ENCODE measurements at places on chromosomes 11 and 22.

DNA sequence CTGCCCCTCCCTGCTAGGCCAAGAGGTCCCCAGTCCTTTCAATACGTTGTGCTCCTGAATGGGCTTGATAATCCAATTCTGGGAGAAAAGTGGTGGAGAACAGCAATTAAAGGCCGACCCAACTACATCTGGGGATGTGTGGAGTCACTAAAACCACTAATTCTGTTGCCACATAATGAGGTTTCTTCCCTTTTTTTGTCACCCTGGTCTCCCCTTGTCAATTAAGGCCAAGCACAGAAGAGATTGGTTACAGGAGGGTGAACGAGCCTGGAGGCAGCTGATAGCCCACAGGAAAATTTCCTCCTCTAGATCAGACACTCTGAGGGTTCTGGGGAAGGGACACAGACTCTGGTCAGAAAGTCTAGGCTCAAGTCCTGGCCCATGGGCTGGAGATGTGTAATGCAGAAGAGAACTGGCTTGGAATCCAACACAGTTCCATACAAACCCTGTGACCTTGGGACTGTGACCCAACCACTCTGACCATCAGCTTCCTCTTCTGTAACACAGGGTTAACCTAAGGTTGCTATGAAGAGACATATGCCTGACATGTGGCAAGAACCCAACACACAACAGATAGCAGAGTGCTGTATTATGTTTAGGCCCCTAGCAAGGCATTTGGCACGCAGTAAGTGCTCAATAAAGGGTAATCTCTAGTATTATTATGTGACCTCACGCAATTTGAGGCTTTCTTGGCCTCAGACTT lies 146.4 kb downstream of the CHST1 start:
- DNase-seq, result no peak

DNA sequence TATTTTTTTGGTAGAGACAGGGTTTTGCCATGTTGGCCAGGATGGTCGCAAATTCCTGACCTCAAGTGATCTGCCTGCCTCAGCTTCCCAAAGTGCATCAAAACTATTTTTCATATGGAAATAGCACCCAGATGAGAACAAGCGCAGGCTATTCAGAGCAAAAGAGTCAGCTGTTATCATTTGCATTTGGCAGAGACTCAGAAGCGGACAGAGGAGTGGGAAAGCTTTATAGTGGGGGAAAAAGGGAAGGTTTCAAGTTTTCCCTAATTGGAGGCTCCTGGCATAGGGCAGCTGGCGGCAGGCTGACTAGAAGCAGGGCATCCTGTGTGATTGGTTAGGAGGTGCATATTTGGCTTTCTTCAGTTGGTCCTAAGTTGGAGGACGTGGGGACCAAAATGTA lies 20.2 kb downstream of the ATG13 start:
- no peak for DNase-seq

- DNase-seq, result no peak
Observed at GRCh38 chr22:22773979-22774604, 113.5 kb upstream of the IGLL5 start.

DNA sequence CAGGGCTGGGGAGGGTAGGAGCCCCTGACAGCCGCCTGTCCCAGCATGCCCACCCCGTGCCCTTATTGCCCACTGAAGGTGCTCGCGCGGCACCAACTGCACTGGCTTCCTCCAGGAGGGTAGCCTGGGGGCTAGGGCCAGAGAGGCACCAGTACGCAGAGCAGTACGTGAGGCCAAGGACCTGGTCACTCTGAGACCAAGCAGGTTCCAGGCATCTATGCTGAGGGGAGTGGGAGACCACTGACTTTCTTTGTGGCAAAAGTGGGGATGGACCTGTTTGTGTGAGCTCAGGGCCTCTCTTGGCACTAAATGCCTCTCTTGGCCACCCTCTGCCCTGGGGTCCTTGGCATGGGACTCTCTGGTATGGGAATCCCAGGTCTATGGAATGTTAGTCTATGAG lies 10.8 kb downstream of the GP1BB start:
- no peak for DNase-seq

GRCh38 chr11:12214751-12215150 lies 104.4 kb downstream of the MICAL2 start:
- no peak for DNase-seq

GRCh38 chr11:6856871-6857270 lies 6.0 kb upstream of the OR10A2 start:
- no peak for DNase-seq

- no peak for DNase-seq
Observed at GRCh38 chr22:46972901-46973831, 210.7 kb downstream of the TBC1D22A start.

- no peak for DNase-seq
Observed at GRCh38 chr11:101666916-101667315, 83.1 kb upstream of the TRPC6 start.

- peak; percentile 47 for DNase-seq
Observed at GRCh38 chr11:71298016-71298550, 45.7 kb upstream of the SHANK2 start.

DNA sequence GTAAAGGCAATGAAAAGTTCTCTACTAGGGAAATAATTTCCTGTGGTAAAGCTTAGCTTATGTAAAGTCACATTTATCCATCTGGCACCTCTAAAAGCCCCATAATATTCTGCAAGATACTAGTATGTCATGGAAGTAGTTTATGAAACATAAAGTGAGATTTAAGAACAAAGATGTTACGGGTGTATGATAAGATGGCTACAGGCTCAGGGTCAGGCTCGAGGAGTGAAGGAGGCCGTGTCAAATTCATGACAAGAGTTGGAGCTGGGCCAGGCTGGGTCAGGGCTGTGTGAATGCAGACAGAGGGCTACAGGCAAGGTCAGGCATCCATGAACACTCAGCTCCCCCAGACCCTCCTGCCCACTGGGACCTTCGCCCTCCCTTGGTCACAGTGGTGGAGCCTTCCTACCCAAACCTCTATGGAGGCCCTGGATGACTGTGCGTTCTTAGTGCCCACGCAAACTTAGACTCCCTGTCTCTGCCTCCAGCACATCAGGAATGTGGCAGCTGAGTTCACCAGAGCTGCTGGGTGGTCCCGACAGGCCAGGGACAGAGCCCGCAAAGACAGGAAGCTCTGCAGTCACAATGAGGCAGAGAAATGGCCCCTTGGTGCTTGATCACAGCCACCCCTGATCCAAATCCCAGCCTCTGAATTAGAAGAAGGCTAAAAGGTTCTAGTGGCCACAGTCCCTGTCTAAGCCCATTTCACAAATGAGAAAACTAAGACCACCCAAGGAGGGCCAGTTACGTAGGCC lies 14.8 kb downstream of the IGLL5 start:
- DNase-seq, result no peak

- no peak for DNase-seq
Observed at GRCh38 chr11:34028425-34028824, 23.1 kb upstream of the CAPRIN1 start.

GRCh38 chr11:2991452-2992233 lies 486 bp downstream of the NAP1L4 start:
- DNase-seq, result peak; percentile 89
